Mammary epithelial cell (primary cell): ENCODE measurements at places on chromosomes 5 and 9.

- DNase-seq, result no peak
These were observed 1360.8 kb upstream of the CDH9 start for GRCh38 chr5:28399211-28399610.

DNA sequence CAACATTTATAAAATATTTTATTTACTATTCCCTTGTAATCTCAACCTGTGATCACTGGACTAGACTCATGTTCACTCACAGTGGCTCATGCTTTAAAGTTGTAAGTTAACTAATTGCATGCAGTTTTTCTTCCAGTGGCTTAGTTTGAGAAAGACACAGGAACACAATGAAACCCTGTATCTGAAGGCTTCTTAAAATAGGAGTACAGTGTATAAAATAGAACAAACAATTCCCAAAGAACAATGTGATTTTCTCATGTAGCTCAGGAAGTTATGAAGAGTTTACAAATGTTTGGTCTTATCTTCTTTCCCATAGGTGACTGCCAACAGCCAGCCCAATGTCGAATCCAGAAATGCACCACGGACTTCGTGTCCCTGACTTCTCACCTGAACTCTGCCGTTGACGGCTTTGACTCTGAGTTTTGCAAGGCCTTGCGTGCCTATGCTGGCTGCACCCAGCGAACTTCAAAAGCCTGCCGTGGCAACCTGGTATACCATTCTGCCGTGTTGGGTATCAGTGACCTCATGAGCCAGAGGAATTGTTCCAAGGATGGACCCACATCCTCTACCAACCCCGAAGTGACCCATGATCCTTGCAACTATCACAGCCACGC, 5.9 kb downstream of the RGMB start:
- DNase-seq, result no peak

DNA sequence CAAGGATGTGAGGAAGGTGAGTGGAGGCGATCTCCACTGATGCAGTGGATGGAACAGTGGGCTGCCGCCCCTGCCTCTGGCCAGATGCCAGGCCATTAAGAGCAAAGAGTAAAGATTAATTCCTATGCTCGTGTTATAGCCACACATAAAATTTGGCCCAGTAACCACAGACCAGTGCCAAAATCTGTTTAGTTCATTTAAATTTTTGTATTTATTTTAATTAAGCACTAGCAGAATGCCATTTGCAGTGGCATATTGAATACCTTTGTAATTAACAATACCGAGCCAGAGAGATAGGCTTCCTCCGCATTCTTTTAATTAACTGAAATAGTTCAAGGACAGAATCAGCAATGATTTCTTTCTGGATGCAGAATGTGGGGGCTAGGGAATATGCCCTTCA, 179.8 kb downstream of the MED10 start:
- DNase-seq, result no peak

DNA sequence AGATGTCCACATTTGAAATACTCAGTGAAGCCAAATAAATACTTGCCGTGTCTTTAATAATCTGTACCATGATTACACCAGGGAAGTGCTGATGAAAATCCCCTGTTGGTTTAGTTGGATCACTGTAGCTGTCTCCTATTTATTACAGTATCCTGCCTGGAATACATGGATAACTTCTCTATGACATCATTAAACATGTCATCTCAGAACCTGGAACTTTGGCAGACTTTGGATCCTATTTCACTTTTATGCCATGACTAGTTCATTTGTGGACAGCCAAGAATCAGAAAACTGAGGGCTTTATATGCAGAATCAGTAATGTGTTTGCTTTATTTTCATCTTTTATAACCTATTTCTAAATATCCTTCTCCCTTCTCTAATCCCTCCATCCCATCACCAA, at the start of gene TXNDC8:
Gene TXNDC8, minus strand, starts transcription at position 137 of the 400 bp plus-strand sequence.
- DNase-seq, result no peak

DNA sequence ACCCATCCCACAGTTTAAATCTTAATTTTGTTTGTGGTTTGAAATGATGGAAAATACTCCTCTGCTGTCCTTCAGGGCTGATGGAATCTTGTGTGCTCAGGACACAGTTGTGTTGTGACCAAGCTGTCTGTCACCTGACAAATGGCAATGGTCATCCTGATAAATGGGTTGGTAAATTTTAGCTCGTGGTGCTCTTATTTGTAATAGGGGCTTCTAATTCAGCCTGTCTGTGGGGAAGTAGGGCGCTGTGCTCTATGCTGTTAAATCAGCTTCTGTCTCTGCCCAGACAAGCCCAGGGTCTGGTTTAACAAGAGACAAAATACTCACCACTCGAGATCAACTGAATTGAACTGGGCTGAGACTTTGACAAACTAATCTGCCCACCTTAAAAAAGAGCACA, 4.5 kb downstream of the LRRTM2 start:
- peak; percentile 30 for DNase-seq

DNA sequence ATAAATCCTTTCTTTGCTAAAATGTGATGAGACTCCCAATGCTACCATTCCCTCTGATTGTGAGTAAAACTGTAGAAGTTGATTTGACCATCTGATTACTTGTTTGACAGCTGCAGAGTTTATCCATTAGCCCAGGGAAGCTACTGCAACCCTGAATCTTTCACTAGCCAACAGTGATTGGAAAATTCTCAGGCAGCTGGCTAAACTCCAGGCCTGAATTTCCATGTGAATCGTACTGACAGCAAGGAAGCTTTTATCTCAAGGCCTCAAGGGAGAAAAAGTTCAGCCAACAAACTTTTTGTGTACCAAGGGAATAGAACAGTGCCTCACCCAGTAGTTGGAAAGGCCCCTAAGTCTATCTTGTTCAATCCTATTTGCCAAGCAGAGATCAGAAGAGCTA, 246.7 kb upstream of the TRPM3 start:
- no peak for DNase-seq

GRCh38 chr5:179271821-179272325, 73.4 kb downstream of the ADAMTS2 start:
- DNase-seq, result no peak

DNA sequence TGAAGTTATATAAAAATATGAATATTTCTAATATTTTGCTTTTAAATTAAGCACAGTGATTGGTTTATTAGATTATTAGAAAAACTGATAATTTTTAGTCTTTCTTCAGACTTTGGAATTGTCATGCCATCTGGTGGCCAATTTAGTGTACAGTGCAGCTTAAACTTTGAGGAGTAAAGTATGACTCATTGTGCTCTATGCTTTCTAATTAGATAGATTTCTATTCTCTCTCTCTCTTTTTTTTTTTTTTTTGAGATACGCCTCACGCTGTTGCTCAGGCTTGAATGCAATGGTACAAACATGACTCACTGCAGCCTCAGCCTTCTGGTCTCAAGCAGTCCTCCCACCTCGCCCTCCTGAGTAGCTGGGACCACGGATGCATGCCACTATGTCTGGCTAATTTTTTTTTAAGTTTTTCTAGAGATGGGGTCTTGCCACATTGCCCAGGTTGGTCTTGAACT, 42.1 kb upstream of the GPR21 start:
- DNase-seq, result peak; percentile 89

GRCh38 chr5:40796487-40796889, 1.7 kb downstream of the PRKAA1 start:
- peak; percentile 1 for DNase-seq

GRCh38 chr5:164206196-164206595, 700.8 kb downstream of the MAT2B start:
- no peak for DNase-seq

DNA sequence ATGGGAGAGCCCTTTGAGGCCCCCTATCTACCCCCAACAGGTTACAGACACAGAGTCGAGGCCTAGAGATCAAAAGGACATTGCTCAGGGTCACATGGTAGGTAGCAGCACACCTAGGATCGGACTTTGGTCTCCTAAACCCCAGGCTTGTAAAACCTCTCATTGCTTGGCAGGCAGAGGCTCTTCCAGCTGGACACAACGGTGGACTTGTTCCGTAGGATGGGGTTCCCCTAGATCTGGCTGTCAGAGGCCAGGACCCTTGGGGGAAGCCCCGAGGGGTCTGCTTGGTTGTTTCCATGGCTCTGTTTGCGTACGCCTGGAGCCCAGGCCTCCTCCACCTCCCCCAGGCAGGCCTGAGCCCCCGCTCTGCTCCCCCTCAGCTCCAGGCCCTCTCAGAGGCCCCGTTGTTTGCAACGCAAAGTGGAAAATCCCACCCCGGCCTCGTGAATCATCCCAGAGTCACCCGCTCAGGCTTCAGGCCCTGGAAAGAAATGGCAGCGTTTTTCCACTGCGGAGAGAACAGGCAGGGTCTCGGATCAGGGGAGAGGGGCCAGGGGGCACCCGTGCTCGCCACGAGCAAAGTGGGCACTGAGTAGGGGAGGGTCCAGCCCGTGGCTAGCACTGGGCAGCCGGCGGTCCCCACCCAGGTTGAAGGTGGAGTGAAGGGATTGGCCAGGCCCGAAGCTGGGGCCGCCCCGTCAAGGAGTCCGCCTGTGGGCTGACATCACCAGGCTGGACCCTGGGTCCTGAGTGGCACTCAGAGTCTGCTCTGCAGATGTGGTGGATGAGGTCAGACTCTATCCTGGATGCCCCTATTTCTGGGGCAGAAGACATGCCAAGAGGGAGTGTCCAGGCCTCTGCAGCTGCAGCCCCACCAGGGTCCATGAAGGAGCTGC, 19.8 kb downstream of the COL27A1 start:
- no peak for DNase-seq

DNA sequence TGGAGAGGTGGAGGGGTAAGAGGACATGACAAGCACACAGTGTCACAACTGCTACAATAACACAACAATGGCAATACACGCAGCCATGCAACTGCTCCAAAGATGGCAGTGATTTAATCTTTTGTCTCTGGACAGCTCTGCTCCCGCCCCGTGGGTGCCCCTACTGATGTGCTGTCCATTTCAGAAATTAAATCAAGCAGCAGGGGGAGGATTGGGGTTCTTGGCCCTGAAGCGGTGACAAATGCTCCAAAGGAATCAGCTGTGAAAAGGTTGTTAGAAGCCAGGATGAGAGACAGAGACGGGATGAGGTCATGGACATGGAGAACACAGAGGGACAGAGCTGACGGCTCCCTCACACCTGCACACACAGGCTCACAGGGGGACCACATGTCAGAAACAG, 22.6 kb downstream of the CNTFR start:
- no peak for DNase-seq

- peak; percentile 9 for DNase-seq
These were observed 6.8 kb upstream of the HNRNPA0 start for GRCh38 chr5:137760719-137761516.

GRCh38 chr9:116002624-116003023, 151.0 kb upstream of the PAPPA start:
- DNase-seq, result peak; percentile 83

- DNase-seq, result peak; percentile 64
These were observed 7.1 kb upstream of the AFAP1L1 start for GRCh38 chr5:149264439-149265067.

- DNase-seq, result no peak
These were observed 250.1 kb downstream of the CRB2 start for GRCh38 chr9:123606141-123606540.

DNA sequence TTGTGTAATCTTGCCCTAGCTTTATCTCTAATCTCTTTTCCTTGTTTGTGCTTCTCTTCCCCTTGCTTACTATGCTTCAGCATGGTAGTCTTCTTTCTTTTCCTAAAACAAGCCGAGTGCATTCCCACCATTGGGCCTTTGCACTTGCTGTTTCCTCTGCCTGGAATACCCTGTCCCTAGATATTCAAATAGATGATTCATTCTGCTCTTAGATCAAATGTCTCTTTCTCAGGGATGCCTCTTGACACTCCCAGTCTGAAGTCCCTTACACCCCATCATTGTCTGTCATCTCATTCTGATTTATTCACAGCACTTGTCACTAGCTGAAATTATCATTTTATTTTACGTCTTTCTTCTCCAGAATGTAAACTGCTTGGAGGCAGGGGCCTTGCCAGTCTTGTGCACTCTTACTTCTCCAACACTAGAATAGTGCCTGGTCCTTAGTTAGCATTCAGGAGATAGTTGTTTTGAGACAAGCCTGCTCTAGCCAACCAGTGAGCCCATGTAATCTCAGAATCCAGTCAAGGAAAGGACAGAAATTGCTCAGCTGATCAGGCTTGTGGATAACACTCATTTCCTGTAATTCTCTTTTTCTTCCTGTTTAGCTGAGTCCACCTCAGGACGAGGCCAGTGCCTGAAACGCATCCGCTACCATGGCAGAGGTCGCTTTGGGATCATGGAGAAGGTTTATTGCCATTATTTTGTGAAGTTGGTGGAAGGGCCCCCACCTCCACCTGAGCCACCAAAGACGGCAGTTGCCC, 25.4 kb downstream of the MRPL22 start:
- DNase-seq, result no peak

DNA sequence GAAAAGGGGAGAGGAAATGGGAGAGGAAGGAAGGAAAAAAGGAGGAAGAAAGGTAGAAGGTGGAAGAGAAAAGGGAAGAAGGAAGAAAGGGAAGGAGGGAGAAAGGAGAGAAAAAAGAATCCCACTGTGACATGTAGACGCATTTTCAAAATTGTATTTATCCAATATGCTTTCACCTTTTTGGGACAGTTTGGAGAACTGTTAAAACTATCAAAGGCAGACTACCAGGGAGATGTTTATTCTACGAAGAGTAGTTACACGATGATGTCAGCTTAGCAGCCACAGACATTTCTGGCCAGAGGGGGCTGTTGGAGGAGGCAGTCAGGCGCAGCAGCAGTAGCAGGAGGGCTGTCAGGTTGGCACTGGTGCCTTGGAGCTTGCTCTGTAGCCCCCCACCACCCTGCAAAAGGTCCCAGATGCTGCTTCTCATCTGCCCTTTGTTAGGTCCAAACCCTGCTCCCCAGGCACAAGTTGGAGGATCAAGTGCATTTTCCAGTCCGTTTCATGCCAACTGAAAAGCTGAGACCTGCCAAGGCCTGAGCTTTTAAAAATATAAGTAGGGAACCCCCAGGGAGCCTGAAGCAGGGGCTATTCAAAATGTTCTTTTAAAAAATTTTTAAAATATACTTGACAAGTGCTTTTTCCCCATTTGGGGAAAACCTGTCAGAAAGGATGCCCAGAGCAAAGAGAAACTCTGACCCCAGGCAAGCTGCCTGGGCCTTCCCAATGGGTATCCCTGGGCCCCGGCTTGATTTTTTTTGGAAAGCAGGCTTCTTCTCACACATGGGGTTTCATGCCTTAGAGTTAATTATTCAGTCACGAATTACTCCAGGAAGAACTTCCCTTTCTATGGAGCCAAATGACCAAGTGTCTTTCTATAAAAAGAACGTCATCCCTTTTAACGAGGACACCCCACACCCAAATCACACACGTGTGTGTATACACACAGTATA, 203.3 kb downstream of the SLIT3 start:
- DNase-seq, result no peak

DNA sequence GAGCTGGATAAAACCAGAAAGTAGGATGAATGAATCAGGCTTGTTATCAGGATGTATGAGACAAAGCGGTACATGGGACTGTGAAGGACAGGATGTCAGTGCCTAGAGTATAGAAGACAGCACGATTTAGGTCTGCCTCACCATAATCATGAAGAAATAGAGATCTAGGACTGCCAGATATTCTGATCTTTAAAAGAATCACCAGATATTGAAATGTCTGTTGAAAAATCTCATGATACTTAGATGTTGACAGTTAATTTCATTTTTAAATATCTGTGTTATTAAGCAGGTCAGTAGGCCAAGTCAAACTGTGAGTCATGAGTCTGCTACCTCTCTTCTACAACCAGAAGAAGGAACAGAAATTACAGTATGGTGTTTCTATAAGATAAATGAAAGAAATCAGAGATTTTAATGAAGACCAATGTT, 65.0 kb downstream of the ST8SIA4 start:
- no peak for DNase-seq
